Adrenal gland (tissue), 19 donors: ENCODE measurements at places on chromosomes 7 and 10.

GRCh38 chr7:129209067-129209926 is 15.5 kb upstream of the AHCYL2 start:
- no peak for DNase-seq

GRCh38 chr7:27168265-27168947 is 3.1 kb upstream of the HOXA9 start:
- no peak for DNase-seq

DNA sequence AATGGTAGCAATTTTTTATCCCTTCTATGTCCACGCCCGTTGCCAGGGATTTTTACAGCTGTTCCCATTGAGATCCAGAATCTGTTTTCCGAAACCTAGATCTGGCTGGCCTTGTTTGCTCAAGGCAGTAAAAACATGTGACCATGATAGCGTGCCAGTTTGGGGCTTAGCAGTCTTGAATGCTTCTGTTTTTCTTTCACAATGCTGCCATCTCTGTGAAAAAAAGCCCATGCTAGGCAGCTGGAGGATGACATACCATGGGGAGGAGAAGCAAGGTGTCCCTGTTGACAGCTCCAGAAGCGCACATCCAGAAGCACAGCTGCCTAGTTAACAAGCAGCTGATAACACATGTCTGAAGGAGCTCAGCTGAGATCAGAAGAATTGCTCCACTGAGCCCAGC is 2.2 kb upstream of the ZNF92 start:
- peak; percentile 59 for DNase-seq

- DNase-seq = no peak
Observed at GRCh38 chr7:39430909-39431641, 135.1 kb upstream of the YAE1 start.

DNA sequence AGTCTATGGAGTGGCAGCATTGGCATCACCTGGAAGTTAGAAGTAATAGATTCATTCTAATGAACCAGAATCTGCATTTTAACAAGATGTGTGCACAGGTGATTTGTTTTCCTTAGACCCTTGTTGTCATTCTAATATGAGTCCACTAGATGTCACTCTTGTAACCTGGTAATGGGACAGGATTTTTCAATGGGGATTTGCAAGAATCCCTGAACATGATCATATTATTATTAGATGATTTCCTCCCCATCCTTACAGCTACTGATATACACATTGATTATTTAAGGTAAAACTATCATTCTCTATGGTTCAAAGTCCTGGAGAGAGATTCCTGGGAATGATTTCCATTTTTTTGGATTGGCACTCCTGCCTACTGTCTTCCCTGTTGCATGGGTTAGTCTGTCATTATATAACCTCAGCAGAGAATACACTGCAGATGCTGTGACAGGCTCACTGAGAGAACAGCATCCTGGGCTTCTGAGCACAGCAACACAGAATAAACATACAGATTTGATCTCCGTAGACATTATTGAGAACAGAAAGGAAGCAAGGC is 194.9 kb downstream of the SUGCT start:
- no peak for DNase-seq

DNA sequence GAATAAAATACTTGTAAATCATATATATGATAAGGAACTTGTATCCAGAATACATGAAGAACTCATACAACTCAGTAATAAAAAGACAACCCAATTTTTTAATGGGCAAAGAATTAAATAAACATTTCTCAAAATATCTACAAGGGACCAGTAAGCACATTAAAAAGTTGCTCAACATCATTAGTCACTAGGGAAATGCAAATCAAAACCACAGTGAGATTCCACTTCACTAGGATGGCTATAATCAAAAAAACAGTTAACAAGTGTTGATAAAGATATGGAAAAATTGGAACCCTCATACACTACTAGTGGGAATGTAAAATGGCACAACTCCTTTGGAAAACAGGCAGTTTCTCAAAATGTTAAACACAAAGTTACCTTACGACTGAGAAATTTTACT is 40.3 kb upstream of the YAE1 start:
- DNase-seq = no peak

- no peak for DNase-seq
Observed at GRCh38 chr10:3772361-3773171, 12.4 kb downstream of the KLF6 start.

DNA sequence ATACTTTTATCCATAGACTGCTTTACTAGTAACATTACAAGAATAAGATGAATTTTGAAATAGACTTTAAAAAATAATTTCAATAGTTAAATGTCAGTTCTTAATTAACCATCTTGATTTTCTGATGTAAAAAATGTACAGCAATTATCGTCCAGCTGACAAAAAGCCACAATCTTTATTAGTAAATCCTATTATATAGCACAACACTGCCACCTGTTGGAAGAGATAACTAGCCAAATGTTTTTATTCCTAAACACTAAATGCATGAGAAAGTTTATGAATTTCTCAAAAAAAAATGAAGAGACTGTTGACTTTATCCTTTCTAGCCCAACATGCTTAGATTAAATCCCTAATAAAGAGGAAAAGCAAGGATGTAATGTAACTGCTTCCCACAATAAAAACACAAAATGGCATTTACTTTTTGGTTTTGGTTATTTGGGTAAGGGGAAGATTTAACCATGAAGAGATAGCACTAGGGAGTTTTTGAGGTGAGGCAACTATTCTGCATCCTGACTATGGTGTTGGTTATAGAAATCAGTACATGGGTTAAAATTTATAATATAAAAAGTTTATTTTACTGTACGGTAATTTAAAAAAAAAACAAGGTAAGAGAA is 8.0 kb downstream of the COA1 start:
- DNase-seq = no peak

DNA sequence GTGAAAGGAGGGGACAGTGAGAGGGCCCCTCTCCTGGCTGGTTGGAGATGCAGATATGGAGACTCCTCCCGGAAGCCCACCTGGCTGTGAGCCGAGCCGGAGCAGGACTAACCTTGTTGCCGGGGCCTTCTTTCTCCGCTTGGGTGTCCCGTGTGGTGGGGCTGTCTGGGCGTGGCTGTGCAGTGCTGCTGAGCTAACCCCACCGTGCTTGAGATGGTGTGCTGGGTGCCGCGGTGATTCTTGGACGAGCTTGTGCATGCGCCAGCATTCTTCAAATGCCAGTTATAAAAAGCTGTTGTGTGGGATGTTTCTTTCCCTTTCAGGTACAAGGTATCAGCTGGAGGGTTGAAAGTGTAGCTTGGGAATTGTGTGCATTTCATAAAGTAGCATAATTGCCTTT is 48.8 kb downstream of the DAGLB start:
- no peak for DNase-seq

GRCh38 chr7:85322252-85322651 is 135.4 kb upstream of the SEMA3D start:
- no peak for DNase-seq

DNA sequence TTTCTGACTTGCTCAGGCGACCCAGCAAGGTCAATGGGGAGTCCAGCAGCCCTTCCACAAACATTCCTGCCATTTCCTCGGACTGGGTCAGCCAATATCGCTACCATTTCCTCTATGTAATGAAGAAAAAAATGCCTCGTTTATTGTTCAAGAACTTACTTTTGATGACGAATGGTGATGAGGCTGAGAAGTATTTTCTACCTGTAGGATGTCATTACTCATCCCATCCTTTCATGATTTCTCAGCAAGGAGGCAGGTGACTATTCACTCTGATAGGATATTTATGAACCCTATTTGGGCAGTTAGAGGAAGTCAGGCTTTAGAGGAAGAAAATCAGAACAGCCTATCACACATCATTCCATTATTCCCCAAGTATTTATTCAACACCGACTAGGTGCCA is 178.6 kb downstream of the FANK1 start:
- no peak for DNase-seq

DNA sequence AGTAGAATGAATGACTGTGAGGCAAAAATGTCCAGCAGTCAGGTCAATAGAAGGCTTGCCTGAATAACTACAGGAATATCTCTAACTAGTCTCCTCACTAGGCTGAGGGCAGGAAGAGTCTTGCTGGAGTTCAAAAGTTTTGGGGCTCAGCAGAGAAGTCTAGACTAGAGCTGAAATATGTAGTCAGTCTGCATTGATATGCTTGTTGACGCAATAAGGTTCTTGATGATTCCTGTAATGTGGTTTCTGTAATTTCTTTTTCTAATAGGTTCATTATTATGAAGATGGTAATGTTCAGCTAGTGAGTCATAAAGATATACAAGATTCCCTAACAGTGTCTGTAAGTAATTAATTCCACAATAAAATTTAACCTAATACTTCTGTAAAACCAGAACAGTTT is 41.5 kb upstream of the ST7 start:
- no peak for DNase-seq

DNA sequence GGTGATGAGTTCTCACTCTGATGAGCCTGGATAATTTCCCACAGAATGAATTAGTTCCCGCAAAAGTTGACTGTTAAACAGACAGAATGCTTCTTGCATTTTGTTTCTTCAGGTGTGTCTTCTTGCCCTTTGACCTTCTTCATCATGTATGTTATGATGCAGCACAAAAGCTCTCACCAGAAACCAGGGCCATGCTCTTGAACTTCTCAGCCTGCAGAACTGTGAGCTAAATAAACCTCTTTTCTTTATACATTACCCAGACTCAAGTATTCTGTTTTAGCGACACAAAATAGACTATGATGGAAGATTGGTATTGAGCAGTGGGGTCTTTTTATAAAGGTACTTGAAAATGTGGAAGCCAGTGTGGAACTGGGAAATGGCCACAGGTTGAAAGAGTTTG is 95.2 kb upstream of the TNS3 start:
- DNase-seq = no peak

DNA sequence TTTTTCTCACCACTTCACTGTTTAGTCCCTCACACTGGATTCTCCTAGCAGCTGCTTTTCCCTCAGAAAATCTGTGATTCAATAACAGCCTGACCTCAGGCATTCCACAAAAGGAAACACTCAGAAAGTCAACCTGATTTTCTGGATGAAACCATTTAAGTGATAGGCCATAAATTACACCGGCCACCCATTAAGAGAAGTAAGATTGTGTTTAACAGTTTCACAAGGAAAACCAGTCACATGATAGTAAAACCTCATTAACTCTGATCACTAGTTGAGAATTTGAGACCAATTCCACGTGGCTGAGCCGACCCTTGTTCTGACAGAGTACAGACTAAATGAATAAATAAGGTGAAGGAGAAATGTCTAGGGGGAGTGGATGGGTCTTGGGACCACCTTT is 7.7 kb downstream of the GRM8 start:
- no peak for DNase-seq

GRCh38 chr10:3689871-3690510 is 95.0 kb downstream of the KLF6 start:
- DNase-seq = no peak

DNA sequence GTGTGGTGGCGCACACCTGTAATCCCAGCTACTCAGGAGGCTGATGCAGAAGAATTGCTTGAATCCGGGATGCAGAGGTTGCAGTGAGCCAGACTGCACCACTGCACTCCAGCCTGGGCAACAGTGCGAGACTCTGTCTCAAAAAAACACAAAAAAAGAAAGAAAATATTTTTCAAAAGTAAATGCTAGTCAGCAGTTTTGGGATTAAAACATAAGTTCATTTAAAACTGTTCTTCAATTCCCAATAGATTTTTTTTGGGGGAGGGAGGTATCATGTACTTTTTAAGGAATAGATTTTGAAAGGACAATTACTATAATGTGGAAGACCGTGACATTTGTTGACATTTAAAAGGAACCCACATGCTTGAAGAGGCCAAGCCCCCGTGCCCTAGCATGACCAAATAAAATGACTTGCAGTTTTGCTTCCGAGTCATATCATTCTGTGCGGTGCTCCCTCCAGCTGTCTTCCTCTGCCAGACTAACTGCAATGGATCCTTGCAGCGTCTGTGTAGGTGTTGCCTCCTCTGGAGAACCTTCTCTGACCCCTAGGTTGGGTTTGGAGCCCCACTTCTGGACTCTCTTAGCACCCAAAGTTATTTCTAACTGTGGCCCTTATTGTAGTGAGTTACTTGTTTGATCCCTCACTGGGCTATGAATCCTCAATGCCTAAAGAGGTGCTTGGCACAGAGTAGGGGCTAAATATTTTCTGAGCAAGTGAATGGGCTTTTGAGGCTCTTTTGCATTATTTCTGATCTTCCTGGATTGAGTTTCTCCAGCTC is 17.4 kb upstream of the HPS1 start:
- no peak for DNase-seq

DNA sequence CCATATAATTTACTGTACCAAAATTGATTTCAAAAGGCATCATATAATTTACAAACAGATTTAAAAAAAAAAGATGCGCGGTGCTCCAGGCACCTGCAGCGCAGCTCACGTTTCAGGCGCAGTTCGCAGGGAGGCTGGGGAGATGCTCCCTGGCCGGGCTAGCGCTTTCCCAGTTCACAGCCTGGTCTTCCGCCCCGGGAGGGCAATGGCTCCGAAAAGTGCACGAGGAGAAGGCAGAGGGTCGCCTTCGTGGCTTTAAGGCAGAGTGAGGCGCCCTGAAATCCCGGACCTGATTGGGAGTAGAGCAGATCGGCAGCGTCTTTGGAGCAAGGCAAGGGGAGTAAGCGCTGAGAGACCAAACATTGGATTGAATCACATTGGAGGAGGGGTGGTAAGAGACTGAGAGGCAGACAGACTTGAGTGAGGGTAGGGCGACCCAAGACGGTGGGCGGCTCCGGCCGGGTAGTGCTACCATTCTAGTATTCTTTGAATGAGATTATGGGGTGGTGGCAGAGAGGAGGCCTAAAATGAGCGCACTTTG is 1.5 kb downstream of the NEUROG3 start:
- no peak for DNase-seq

- no peak for DNase-seq
Observed at GRCh38 chr7:14195079-14195478, 205.6 kb upstream of the ETV1 start.

GRCh38 chr10:9311702-9312499 is 1257.4 kb downstream of the GATA3 start:
- DNase-seq = no peak

DNA sequence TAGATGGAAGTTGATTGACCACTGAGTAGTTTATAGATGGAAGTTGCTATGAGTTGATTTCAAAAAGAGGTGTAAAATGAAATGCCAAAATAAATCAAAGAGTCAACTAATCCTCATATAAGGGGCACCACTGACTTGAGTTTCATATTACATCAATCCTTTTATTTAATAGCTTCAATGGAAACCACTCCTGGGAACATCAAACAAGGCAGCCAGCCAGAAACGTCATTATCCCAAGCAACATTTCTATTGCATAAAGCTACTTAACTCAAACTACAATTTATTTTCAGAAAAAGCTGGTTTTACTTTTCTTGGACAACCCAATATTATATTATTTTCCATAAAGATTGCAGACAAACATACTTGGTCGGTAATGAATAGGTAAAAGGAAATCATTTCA is 162.1 kb downstream of the TSPAN12 start:
- DNase-seq = no peak

- peak; percentile 94 for DNase-seq
Observed at GRCh38 chr10:78972160-78972946, 96.4 kb upstream of the ZMIZ1 start.

- no peak for DNase-seq
Observed at GRCh38 chr10:627032-627992, 62.2 kb downstream of the DIP2C start.

GRCh38 chr7:151204383-151205032 is 5.8 kb downstream of the H2BK1 start:
- DNase-seq = no peak

- DNase-seq = no peak
Observed at GRCh38 chr7:23345601-23346000, 46.5 kb downstream of the MALSU1 start.

GRCh38 chr7:26958834-26959233 is 94.4 kb upstream of the SKAP2 start:
- no peak for DNase-seq
